ENCODE measurements at places on chromosomes 3 and 15.

DNA sequence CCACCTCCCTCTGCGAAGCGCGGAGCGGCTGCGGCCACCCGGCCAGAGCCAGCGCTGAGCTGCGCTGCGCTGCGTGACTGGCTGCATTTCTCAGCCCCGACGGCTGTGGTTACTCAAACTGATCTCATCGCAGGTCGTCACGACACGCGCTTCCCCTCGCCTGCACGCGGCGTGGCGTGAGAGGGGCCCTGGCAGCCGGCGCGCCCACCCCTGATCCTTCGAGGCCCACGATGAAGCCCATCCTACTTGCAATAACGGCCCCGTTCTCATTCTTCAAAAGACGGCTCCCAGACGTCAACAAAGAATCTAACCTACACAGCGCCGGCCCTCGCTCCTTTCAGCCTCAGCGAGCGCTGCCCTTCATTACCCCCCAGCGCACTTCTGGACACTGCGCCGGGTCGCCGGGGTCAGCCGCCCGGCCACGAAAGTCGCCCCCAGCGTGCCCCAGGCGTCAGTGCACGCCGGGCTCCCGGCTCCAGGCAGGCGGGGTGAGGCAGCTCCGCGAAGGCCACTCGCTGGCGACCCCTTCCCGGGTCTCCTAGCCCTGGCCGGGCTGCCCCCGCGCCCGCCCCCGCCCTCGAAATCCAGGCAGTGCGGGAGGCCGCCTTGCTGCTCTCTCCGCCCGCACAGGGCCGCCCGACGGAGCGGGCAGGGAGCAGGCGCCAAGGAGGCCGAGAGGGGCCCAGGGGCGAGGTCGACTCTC is 9.9 kb upstream of the LEKR1 start:
- peak; percentile 55 for DNase-seq

GRCh38 chr3:48245136-48245535 is 4.2 kb downstream of the ZNF589 start:
- DNase-seq, result no peak

DNA sequence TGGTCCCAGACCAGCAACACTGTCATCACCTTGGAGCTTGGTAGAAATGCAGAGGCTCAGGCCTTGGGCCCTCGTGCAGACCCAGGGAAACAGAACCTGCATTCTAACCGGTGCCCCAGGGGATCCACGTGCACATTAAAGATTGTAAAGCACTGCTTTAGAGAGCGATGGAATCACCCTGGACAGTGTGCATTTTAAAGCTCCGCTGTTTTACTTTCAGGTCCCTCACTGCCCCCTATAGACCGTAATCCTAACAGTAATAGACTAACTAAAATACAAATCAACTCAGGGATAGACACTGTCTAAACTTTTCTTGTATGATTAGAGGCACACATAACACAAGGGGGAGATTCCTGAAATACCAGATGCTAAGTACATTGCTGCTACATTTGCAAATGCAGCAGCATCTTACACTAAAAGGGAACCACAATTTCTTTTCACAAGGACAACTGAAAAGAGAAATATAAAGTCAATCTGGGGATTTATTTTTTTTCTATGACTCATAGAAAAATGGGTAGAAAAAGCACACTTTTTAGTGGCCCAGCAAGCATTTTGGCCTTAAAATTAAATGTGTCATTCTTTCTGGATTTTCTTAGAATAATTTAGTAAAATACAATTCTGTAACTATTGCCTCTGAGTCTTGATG is 10.5 kb upstream of the SH3GL3 start:
- no peak for DNase-seq

GRCh38 chr3:197186887-197187588 is 111.4 kb downstream of the DLG1 start:
- DNase-seq, result no peak

GRCh38 chr3:155604967-155605366 is 139.9 kb downstream of the PLCH1 start:
- no peak for DNase-seq

DNA sequence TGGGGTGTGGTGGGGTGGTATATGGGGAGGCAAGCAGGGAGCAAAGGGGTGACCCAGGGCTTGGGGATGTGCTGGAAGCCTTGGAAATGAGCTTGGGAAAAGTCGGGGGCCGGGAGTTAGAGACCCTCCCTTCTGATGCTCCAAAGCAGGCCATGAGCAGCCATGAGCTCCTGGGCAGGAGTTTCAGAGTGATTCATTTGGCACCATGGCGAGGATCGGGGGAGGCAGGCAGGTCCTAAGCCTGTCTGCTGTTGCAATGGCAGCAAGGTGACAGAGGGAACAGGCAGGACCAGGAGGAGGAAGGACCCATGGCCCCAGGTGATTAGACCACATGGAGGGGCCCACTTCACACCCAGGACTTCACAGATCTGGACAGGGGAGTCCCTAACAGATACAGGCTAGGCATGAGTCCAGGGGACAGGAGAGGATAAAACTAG is 21.3 kb downstream of the RGMA start:
- no peak for DNase-seq

DNA sequence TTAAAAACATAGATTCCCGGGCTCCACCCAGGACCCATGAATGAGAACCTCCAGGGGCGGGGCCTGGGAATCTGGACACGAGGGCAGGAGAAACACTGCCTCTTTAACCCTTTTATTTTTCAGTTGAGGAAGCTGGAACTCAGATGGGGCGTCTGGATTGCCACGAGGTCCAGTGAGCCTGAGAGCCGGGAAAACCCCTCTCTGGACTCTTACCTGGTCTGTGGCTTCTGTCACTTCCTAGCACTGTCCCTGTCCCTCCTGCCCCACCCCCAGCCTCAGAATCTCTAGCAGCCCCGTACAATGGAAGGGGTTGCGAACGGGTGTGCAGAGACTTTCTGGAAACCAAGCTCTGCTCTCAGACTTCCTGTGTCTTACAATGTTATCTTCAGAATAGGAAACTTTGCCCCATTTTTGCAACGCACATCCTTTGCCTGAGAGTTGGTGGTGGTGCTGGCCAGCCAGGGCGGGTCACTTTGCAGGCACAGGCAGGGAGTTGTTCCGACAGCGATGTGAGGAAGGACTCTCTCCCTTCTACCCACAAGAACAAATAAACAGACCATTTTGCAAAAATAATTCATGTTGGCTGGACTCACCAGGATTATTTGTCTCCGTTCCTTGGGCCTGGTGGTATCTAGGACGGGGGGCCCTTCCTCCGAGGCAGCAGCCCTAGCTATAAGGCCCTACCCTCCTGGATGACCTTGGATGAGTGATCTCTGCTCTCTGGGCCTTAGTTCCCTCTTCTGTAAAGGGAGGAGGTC is 59.1 kb downstream of the SMAD6 start:
- DNase-seq, result no peak
